ENCODE measurements at places on chromosomes 7 and 10.

DNA sequence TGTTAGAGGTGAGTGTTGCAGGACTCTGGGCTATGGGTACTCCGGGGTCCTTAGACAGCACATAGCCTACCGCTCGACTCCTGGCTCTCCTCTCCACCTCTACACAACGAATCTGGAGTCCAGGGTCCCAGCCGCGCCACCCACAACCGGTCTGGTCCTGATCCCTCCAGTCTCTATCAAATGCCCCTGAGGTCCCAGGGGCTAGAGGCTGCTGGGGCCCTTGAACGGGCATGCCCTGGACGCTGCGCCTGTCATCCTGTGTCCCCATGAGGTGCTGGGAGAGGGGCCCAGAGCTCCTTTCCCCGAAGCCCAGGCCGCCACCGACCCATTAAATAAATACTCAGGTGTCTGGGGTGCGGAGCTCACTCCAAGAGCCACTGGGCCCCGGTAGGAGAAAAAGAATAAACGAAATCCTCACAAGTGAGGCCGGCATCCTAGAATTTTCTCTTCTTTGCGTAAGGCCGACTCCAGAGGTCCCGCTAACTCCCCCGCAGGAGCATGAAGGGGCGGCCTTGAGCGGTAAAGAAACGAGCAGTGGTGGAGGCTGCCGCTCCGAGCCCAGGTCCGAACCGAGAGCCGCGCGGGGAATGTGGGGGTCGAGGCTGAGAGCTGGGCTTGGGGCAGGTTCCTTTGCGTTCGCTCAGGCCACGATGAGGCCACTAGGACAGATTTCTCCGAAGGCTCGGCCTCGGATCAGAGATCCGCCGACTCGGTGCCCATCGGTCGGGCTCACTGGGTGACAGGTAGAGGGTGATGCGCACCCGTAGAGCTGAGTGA, 166.7 kb downstream of the NRF1 start:
- no peak for DNase-seq

- no peak for DNase-seq
Measured at GRCh38 chr7:22447762-22448161, 52.2 kb downstream of the STEAP1B start.

DNA sequence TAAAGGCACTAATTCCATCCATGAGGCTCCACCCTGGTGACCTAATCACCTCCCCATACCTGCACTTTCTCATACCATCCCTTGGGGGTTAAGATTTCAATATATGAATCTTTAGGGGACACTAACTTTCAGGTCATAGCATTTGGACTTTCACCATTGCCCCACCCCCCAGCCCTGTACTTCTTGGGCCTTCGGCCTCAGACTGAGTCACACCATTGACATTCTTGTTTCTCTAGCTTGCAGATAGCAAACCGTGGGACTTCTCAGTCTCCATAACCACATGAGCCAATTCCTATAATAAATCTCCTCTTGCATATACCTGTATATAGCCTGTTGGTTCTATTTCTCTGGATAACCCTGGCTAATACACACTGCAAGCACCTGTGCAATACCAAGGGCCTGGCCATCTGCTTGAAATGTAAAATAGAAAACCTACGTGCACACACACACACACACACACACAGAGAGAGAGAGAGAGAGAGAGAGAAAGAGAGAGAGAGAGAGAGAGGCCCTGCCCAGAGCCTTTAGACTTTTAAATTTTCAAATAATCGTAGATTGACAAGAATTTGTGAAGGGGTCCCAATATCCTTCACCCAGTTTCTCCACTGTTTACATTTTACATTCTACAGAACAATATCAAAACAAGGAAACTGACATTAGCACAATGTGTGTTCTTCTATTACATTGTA, 25.3 kb downstream of the ANXA8 start:
- peak; percentile 39 for DNase-seq

- DNase-seq: no peak
Measured at GRCh38 chr7:25359471-25360059, 131.3 kb upstream of the NPVF start.

DNA sequence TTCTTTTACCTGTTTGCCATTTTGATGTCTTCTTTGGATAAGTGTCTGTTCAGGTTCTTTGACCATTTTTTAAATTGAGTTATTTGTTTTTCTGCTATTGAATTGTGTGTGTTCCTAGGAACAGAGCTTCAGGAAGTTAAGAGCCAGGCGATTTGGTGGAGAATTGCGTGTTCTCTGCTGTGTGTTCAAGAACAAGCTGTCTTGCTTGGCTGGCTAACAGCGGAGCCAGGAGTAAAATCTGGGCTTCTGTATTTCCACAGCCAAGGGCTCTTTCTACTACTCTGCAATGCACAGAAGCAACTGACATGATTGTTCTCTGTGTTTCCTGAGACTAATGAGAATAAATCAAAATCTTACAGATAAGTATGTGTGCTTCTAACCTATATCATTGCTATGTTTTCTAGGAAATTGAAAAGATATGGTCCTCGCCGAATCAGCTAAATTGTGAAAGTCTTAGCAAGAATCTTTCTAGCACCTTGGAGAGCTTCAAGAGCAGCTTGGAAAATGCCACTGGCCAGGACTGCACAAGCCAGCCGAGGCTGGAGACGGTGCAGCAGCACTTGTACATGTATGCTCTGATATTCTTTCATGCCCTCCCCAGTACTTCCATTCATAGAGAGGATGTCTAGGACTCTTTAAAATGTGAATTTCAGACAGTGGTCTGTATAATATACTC, 124.2 kb downstream of the ABCA13 start:
- DNase-seq: no peak

DNA sequence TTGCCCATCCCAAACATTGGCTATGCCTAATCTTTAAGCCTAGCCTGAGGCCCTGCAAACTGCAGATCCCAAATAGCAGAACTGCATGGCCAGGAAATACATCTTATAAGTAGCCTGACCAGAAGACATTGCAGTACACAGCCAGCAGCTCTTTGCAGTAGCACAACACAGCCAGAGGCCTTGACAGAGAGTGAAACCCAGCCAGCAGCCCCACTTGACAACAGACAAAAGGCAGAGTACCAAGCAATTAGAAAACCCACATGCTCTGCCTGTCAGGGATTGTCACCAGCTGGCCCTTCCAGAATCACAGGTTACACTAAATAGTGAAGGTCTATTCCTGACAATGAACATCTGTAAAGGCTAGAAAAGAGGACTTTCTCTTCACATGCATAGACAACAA, 242.8 kb upstream of the TMEM72 start:
- no peak for DNase-seq

GRCh38 chr7:74138945-74139843, 35.0 kb upstream of the EIF4H start:
- DNase-seq: no peak

DNA sequence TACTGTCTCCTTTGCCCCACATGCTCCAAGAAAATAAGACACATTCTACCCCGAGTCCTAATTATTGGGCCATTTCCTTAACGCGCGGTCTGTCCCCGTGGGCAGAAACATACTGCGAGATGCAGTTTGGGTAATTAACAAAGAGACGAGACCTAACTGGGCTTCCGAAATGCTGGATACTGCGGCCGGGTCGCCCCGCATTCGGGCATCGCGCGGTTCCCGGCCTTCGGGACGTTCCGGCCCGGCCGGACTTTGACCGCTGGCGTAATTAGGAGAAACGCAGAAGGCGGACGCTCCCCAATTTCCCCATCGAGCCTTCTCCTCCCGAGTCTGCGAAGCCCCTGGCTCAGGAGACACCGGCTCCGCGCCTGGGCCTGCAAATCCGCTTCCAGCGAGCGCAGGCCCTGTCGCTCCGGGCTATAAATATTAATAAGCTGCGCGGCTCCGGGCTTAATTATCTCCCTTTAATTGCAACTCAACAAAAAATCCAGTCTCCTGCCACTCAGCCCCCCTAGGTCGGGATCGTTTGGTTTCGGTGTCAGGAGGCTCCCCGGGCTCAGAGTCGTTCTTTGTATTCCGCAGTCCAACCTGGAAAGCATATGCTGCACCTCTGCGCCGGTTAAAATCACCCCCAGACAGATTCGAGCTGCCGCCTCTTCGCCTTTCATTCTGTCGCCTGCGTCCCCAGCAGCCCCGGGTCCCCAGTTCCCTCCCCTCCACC, 131.5 kb downstream of the SPAG6 start:
- DNase-seq: no peak

GRCh38 chr10:127878475-127879055, 14.2 kb downstream of the CLRN3 start:
- no peak for DNase-seq

DNA sequence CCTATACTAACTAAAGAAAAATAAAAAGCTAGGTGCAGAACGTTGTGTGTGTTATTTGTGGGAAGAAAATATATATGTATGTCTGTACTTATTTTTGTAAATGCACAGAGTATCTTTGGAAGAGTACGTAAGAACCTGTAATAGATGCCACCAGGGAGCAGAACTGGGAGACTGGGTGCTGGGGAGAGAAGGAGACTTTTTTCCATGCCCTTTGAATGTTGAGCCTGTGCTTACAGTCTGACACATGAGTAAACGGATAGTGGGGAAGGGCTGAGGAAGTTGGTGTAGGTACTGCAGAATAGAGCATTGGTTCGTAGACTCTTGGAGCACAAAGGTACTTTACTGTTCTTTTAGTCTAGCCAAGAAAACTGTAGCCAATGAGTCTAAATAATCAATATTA, 1.3 kb upstream of the SCRN1 start:
- DNase-seq: no peak

DNA sequence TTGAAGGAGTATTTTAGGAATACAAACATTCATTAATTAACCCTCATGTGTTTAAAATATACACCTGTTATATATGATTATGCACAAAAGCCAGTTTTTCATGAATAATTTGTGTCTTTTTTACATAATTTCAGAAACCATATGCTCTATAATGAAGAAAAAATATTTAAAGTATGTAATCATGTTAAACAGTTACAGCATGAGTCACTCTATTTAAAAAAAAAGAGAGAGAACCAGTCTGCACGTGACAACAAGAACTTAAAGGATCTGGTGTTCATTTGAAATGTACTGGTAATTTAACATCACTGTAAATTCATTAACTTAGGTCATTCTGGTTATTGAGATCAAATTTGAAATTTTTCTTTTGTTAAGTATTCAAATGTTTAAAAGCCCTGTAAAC, 228.5 kb downstream of the CACNB2 start:
- DNase-seq: peak; percentile 66

- peak; percentile 32 for DNase-seq
Measured at GRCh38 chr7:112723416-112723815, 66.8 kb downstream of the TMEM168 start.

DNA sequence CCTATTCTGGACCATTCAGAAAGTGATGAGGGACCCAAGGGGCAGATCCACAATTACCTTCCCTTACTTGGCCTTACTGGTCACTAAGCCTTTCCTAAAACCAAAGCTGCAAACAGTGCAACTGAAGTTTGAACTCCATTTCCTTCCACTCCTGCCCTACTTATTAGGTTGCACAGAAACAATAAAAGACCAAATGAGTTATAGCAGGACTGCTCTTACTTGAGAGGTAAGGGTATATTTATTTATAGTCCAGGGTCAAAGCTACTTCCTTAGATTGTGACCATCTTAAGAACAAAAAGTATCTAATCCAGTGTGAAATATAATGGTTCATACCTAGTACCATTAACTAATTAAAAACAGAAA, 27.0 kb downstream of the CDK6 start:
- no peak for DNase-seq

GRCh38 chr10:74000892-74001669, 3.2 kb downstream of the VCL start:
- DNase-seq: no peak

GRCh38 chr7:22417841-22418240, 60.9 kb upstream of the RAPGEF5 start:
- DNase-seq: no peak

GRCh38 chr10:12699258-12699700, 302.2 kb downstream of the CCDC3 start:
- DNase-seq: no peak

DNA sequence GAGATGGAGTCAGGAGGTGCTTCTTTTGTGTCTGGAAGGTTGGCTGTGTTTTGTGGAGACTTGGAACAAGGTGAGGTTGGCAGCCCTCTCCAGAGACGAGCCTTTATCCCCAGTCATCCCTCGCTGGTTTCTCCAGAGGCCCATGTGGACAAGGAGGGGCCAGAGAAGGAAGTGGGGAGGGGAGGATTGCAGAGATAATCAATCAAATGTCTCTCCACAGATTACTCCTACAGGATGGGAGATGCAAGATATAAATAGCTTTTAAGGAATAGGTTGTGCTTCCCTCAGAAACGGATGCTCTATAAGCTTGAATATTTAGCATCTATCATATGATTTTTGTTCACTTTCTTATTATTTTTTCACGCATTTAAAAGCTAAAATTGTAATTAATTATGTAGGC, 70.4 kb upstream of the VWDE start:
- DNase-seq: no peak

DNA sequence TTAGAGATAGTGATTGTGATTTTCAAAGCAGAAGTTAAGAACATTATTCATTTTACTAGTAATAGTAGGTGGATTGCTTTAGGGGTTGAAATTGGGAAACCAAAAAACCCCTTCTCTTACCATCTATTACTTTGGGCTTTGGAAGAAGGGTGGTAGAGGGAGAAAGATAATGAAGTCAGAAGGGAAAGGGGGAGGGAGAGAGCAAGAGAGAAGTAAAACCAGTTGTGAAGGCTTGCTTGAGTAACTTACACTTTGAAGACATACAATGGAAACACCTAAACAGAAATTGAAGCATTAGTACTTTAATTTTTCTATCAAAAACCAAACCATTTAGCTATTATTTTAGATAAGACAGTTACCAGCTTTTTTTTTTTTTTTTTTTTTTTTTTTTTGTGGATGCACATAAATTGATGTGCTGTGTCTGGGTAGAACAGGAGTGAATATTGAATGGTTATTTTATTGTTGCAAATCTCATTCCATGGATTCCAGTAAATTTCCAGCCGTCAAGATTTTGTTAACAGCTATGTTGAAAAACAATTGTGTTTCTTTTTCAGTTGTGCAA, 5.5 kb downstream of the PRKAR2B start:
- DNase-seq: no peak

- no peak for DNase-seq
Measured at GRCh38 chr7:140212100-140212881, 35.5 kb upstream of the KDM7A start.

GRCh38 chr10:92124616-92125143, 166.2 kb downstream of the CPEB3 start:
- peak; percentile 75 for DNase-seq

GRCh38 chr7:88311675-88312036, 5.0 kb upstream of the STEAP4 start:
- no peak for DNase-seq

Data from adipocyte (in vitro differentiated cells).